ENCODE measurements at places on chromosomes 7 and 10.
A peak's percentile ranks its signal among the peaks of the same experiment; 100 is the strongest.

DNA sequence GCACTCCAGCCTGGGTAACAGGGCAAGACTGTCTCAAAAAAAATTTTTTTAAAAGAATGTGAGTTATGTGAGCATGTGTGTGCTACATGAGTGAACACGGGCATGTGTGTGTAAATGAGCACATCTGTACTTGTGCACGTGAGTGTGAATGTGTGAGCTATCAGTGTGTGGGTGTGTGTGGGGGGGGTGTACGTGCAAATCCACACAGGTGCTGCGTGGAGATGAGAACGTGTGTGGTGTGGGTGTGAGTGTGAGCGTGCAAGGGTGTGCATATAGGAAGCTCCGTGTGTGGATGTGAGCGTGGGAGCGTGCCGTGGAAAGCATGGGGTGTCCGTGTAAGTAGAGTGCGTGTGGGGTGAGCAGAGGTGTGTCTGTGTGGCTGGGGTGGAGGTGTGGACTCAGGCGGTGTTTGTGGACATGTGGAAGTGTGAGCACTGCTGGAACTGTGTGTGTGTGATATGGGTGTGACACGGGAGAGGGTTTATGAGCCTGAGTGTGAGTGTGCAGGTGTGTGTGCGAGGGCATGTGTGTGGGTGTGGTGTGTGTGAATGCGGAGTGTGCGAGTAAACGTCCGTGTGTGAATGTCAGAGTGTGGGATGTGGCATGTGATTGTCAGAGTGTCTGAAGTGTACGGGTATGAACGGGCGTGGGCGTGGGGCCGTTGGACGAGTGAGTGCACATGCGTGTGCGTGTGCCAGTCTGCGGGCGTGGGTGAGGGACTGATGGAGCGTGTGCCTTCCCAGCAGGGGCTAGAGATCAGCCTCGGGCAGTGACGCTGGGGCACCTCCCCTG lies 45.9 kb upstream of the TNRC18 start:
- DNase-seq, result no peak

DNA sequence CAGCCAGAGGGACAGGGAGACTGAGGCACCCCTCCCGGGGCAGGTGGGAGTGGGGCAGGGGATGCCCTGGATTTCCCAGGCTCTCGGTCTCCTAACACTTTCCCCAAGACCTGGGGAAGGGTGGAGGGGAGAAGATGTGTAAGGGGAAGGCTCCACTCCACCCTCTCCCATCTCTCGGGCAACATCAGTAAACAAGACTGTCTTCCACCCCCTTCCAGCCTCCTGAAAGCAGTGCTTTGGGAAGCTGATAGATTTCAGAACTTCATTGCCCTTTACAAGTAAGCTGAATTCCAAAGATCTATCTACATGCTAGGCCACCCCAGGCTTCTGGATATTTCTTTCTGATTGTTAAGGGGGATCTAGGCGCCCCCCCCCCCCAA lies 3.7 kb downstream of the FLNC start:
- no peak for DNase-seq

DNA sequence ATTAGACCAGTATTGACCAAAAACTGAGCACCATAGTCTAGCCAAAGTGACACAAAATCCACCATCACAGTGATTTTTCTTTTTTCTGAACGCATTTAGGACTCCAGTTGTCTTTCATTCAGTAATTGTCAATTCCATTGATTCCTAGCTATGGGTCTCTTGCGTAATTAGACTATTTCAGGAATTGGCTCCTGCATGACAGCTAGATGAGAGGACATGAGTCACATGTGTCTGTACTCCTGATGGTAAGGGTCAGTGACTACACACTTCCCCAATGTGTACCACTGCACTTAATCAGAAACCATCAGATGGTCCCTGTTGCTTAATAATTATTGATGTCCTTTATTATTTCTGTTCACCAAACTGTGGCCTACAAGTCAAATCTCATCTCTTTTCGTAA lies 469.5 kb downstream of the POM121L12 start:
- no peak for DNase-seq

GRCh38 chr10:69044546-69044945 lies 43.4 kb upstream of the SRGN start:
- DNase-seq, result no peak

DNA sequence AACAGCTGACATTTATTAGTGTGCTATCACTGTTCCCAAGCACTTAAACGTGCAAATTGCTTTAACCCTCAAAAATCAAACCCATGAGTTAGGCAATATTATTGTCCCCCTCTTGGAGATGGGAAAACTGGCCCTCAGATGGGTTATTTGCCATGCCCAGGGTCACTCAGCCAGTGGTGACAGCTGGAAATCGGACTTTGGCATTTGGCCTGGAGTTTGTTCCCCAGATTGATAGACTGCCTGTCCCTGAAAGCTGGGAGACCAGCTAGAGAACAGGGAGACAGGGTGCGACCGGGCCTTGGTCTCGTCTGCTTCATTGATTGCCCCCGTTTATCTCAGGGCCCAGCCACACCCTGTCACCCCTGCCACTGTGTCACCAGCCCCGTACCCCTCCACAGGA lies 366.3 kb upstream of the GALNT17 start:
- no peak for DNase-seq

DNA sequence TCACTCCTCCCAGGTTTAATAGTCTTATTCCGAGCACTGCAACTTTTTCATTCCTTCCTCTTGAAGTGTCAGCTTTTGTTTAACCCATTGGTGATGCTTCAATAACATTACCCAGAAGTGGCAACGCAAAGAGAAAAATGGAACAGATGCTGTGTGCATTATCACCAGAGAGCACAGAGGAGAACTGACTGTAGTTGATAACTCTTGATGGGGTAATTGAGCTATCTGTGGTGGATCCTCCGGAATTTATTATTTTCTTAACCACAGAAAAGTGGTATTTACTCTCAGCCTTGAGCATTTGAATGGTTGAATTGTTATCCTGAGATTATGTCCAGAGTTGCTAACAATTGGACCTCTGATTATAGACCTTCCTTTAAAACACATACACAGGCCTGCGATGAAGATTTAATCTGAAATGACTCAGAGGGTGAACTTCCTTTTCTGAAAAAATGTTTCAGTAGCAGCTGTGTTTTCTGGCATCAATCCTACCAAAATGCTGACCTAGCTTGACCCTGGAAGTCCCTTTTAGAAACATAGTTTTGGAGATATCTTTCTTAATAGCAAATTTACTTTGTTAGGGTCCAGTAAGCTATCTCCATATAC lies 1584.4 kb upstream of the LRRTM3 start:
- peak; percentile 61 for DNase-seq

- DNase-seq, result no peak
These were observed 300.7 kb upstream of the CELF2 start for GRCh38 chr10:10716972-10717371.

DNA sequence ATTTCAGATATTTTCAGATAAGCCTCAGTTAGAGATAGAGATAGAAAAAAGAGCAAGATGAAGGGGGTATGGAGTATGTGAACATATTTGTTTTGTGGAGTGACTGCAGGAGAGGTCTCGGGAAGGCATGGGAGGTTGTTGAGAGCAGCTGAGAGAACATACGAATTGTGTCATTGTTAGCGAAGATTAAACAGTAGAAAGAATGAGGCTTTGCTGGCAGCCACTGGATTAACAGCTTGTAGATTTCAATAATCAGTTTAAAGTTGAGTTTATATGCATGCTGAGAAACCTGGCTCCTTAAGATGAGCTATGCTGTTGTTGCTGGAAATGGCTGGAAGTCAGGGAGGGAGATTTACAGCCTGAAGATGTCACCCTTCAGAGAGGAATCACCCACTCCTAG lies 100.9 kb upstream of the SORCS3 start:
- no peak for DNase-seq

All from fibroblast of upper back skin (primary cell).